ENCODE measurements at places on chromosomes 4 and X. TPM values are rescaled to one million over a fixed set of nuclear protein-coding genes. Genes with fewer than 3 reads are reported as not detected.

DNA sequence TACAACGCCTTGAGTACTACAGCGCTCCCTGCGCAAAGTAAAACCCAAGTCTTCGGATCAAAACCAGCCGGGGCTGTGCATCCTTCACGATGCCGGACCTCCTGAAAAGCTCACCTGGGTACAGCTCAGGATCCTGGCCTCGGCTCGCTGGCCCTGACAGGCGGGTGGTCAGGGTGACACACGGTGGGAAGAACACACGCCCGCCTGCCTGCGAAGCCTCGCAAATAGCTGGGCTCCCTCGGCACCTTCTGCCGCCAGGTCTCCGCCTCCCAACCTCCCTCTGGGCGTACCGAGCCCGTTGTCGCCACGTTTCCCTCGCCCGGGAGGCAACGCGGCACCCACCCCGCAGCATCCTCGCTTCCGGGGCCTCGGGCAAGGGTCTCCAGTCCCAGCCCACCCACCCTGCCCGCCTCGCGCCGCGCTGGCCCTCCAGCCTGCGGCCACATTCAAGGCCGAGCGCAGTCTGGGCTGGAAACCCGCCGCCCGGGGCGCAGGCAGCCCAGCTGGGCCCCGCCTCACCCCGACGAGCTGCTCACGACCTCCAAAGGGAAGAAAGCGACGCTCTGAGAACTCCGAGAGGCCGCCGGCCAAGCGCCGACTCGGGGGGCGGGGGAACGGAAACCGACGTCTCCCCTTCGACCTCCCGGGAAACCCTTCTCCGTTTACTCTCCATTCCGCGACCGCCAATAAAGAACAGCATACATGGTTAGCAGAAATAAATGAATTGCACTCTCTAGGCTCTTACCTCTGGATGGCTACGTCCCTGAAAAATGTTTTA, 511 bp downstream of the PPM1K start:
- DNase-seq: peak; percentile 65

DNA sequence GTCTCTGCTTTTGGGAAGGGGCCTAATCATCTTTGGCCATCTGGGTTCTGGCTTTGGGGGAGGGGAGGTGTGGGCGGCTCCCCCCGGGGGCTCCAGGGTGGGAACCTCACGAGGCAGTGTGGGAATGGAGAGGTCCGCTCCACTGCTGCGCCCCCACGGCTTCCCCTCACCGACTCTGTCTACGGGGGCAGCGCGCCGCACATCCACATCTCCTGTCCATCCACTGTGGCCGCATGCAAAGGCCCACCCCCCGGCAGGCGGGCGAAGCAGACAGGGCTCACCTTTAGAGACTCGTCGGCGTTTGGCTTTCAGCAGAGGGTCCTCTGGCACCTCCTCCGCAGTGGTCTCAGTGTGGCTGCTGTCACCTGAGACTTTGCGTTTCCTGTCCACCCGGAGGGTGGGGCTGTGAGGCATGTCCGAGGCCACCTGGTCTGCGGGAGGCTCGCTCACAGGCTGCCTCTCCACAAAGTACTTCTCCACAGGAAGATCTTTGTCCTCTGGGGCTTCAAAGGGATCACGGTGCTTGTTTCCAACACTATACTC, 33.6 kb downstream of the BCOR start:
- no peak for DNase-seq

DNA sequence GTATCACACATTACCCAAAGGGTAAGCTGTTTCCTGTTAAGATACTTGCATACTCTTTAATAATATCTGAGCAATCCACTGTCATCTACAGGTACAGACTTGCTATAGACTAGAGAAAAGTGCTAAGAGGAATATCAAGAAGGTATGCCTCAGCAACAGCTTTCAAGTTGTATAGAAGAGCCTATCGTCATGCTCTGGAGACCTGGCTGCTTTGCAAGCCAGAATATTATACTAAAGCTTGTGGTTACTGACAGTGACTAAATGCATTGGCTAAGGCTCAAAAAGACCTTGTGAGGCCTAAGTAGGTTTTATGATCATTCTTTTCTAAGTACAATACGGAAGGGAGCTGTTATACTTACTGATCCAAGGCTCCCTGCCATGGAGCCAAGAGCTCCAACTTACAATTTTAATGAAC, 11.3 kb downstream of the LAMP2 start:
- no peak for DNase-seq

- DNase-seq: no peak
Observed at GRCh38 chr4:101970547-101971155, 180.1 kb downstream of the BANK1 start.

DNA sequence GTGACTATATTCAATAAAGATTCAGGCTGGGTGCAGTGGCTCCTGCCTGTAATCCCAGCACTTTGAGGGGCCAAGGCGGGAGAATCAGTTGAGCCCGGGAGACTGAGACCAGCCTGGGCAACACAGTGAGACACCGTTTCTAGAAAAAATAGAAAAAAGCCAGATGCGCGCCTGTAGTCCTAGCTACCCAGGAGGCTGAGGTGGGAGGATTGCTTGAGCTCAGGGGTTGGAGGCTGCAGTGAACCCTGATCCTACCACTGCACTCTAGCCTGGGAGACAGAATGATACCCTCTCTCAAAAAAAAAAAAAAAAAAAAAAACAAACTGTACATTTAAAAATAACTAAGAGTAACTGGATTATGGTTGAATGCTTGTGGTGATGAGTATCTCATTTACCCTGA, 1.1 kb downstream of the NUDT6 start:
- no peak for DNase-seq

GRCh38 chr4:107997794-107998193, 8.1 kb downstream of the HADH start:
- DNase-seq: no peak

- DNase-seq: no peak
Observed at GRCh38 chr4:127669691-127670090, 36.9 kb downstream of the INTU start.

- no peak for DNase-seq
Observed at GRCh38 chr4:7540654-7541413, 106.1 kb upstream of the PSAPL1 start.

GRCh38 chrX:42772874-42773273, 5.1 kb downstream of the PPP1R2C start:
- no peak for DNase-seq

DNA sequence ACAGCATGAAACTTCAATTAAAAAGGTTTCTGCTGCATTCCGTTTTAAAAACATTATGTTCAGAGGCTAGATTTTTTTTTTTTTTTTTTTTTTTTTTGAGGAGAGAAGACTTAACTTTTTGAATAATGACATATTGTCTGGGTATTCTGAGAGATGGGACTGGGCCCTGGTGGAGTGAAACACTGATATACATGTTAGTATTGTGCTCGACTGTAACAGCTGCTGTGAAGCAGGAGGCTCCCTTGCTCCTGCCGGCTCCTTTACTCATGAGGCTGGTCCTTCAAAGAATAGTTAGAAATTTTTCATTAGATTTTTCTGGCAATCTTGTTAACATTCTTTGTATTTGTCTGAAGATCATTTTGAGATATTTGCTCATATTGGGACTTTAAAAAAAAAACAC, 73.3 kb downstream of the TMEM131L start:
- DNase-seq: no peak

DNA sequence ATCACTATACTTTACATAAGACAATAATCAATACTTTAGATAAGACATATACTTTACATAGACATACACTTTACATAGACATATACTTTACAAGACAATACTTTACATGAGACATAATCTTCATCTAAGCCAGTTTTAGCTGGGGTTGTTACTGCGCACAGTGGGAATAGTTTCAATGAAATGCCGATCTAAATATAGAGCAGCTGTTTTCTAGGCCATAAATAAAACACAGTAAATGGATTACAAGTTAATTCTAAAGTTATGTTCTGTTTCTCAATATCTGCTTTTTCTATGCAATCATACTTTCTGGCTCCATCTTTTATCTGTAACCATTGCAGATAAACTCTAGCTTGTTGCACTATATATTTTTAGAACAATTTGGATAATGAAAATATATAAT, 1470.6 kb upstream of the PABPC4L start:
- DNase-seq: no peak

The C4orf46 gene
- total RNA-seq: 18.1 TPM
